ENCODE measurements at places on chromosomes 5 and 9.

- no peak overlapping the region for H3K27ac ChIP-seq
- H3K36me3 ChIP-seq, result no peaks in the 10 kb centered on the region
These were observed 32.5 kb upstream of the HMCN2 start for GRCh38 chr9:130232899-130233586.

GRCh38 chr5:78589923-78590322 is 58.6 kb downstream of the LHFPL2 start:
- DNase-seq, result no peak
- no peaks in the 10 kb centered on the region for H3K27me3 ChIP-seq
- H3K4me1 ChIP-seq, result peaks cover 4% of the 10 kb centered on the region
- no peak overlapping the region for H3K27ac ChIP-seq
- H3K4me3 ChIP-seq, result no peak overlapping the region

DNA sequence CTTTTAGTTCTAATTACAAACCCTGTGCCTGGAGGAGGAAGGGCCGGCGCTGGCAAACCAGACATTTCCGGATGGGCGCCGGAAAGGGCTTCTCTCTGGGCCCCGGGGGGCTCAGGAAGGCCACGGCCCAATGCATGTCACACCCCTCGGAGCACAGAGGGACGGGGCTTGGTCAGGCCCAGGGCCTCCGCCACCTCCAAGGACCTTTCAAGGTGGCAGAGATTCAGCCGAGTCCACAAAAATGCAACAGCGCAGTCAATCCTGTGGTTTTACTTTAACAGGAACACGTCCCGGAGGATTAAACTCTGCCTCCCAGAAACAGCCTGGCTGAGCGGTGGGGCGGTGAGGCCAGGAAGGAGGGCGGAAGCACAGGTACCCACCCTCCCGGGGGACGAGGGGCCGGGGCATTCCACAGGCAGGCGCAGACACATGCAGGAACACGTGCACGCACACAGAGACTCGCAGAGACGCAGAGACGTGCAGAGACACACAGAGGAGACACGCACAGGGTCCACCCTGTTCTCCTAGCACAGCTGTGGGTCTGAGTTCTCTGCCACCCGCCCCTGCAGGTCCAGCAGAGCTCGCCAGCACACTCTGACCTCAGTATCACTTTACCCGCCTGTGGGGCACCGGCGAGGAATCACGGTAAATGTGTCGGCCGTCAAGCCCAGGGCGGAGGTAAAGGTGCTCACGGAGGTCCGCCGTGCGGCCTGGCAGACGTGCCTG is 23.0 kb downstream of the SLC9A3 start:
- no peak overlapping the region for H3K27ac ChIP-seq
- H3K4me3 ChIP-seq, result no peak overlapping the region
- peaks cover 88% of the 10 kb centered on the region for H3K27me3 ChIP-seq
- H3K4me1 ChIP-seq, result no peaks in the 10 kb centered on the region
- H3K36me3 ChIP-seq, result no peaks in the 10 kb centered on the region
- DNase-seq, result no peak

DNA sequence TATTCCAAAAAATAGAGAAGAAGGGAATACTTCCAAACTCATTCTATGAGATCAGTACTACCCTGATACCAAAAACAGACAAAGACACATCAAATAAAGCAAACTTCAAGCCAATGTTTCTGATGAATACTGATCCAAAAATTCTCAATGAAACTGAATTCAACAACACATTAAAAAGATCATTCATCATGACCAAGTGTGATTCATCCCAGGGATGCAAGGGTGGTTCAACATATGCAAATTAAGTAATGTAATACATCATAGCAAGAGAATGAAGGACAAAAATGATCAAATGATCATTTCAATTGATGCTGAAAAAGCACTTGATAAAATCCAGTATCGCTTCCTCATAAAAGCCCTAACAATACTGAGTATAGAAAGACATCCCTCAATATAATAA is 4.9 kb upstream of the RCL1 start:
- no peaks in the 10 kb centered on the region for H3K27me3 ChIP-seq
- H3K27ac ChIP-seq, result no peak overlapping the region

DNA sequence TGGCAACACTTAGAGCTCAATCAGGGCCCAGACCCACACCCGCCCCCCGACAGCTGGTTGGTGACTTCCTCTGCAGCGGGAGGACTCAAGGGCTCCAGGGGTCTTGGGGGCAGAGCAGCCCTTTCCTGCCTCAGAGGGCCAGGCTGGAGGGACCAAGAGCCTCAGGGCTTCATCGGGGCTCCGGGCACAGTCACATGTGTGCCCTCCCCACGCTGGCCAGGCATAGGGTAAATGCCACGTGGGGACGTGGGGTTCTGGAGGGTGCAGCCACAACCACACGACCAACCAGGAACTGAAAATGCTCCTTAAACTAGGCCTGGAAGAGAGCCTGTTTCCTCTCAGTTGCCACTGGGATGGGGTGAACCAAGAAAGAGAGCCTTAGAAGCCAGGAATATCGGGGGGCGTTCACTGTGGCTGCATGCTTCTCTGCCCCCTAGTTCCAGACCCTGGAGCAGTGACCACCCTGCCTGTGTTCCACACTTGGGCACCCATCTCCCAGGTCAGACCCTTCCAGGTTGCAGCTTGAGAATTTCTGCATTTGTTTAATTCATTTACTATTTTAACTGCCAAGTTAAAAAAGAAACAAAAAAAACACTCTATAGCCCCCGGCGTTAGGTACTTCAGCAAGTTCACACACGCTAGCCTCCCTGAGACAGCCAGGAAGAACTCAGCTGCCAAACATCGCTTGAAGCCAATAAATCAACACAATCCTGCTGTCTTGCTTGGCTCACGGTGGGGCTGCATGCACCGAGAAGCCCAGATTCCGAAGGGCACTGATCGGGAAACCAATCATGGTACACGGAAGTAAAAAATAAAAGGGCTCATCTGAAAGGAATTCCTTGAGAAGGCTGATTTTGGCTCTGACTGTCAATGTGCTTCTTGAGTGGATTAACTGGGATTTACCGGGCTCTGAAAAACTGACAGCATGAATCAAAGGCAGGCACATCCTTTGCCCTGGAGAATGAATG is 56.1 kb upstream of the PHYKPL start:
- H3K4me3 ChIP-seq, result no peak overlapping the region
- H3K36me3 ChIP-seq, result no peaks in the 10 kb centered on the region
- no peak for DNase-seq
- H3K27me3 ChIP-seq, result peaks cover 81% of the 10 kb centered on the region
- no peaks in the 10 kb centered on the region for H3K4me1 ChIP-seq
- no peak overlapping the region for H3K27ac ChIP-seq

All from MM.1S (cell line).